Stimulated activated memory B cell treated with anti-CD40 and anti-IgM and Interleukin-4, amounts not matched to agents 10 μg/mL and 1 μg/mL and 100 μg/mL, for 72 hours (primary cell): ENCODE measurements at places on chromosomes 13 and 19.

- H3K4me3 ChIP-seq, result no peak overlapping the region
- H3K27me3 ChIP-seq, result peaks cover 10% of the 10 kb centered on the region
- no peak overlapping the region for H3K27ac ChIP-seq
- H3K4me1 ChIP-seq, result peaks cover 9% of the 10 kb centered on the region
- H3K36me3 ChIP-seq, result peaks cover 50% of the 10 kb centered on the region
These were observed 871 bp upstream of the CCER2 start for GRCh38 chr19:38912600-38913514.

DNA sequence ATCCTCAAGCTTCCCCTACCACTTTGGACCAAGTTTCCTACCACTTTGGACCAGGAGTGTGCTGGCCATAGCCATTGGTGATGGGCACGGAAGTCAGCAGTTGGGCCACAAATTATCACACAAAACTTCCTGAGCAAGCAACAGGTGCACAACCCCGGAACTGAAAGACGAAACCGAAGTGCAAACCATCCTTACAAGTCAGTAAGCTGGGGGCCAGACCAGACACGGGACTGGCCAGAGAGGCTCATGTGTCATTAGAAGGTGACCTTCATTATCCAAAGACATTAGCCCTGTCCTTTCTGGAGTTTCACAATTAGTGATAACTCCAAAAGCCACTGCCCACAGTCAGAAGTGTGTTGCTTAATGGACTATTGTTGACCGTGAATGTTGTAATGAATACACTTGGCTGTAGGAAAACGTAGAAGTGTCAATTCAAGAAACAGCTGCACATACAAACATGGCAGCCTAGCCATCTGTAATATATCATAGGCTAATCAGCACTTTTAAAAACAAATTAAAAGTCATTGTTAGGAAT, 244.1 kb upstream of the IRS2 start:
- H3K4me1 ChIP-seq, result no peaks in the 10 kb centered on the region
- no peaks in the 10 kb centered on the region for H3K27me3 ChIP-seq
- H3K36me3 ChIP-seq, result no peaks in the 10 kb centered on the region
- ATAC-seq, result no peak
- no peak overlapping the region for H3K4me3 ChIP-seq
- H3K27ac ChIP-seq, result no peak overlapping the region

DNA sequence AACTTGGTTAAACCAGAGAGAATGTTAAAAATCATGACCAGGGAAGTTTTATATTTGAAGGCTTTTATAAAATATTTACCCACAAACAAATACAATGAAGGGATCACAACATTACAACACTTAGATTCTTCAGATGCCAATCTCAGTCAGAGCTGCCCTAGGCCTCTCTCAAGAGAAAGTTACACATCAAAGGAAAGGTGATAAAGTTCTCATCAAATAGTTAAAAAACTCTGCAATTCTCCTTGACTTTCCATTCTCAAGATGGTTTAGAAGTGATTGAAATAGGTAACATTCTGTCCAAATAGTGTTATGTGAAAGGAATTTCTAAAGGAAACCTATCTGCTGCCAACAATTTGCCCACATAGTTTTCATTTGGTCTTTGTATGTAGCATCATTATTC, 1115.2 kb upstream of the MIR17HG start:
- H3K36me3 ChIP-seq, result no peaks in the 10 kb centered on the region
- no peaks in the 10 kb centered on the region for H3K27me3 ChIP-seq
- no peaks in the 10 kb centered on the region for H3K4me1 ChIP-seq
- no peak for ATAC-seq

GRCh38 chr13:104382951-104383350, 1316.7 kb upstream of the SLC10A2 start:
- ATAC-seq, result no peak
- H3K27me3 ChIP-seq, result no peaks in the 10 kb centered on the region
- no peak overlapping the region for H3K4me3 ChIP-seq
- H3K36me3 ChIP-seq, result no peaks in the 10 kb centered on the region
- H3K4me1 ChIP-seq, result no peaks in the 10 kb centered on the region
- H3K27ac ChIP-seq, result no peak overlapping the region

GRCh38 chr13:105466376-105466775, 1069.1 kb downstream of the EFNB2 start:
- ATAC-seq, result no peak
- no peaks in the 10 kb centered on the region for H3K27me3 ChIP-seq
- no peak overlapping the region for H3K27ac ChIP-seq
- no peaks in the 10 kb centered on the region for H3K4me1 ChIP-seq
- H3K4me3 ChIP-seq, result no peak overlapping the region
- no peaks in the 10 kb centered on the region for H3K36me3 ChIP-seq

DNA sequence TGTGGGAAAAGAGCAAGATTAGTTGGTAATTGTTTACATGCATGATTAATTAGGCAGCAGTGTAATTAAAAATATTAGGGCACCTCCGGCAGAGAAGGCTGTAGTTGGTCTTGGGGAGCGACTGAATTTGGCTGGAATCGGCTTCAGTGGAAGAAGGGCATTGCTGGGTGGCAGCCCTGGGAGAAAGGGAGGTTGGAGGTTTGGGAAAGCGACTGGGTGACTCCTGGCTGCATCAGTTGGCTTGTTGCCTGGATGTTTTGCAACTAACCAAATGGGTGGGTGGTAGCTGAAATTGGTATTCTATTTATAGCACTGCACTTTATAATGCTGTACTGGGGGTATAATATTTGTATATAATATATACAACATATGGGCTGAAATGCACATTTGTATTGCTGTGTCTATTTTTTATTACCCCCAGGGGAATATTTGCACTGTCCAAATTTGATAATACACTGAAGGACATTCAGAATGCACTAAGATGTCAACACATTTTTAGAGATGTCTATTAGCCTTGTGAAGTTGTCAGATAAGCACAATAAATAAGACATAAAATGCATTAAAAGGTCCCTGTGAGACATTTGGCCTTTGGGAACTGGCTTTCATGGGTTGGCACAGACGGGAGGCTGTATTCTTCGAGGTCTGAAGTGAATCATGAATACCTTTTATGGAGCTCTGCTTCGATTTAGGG, 1.7 kb downstream of the B3GLCT start:
- no peak for ATAC-seq
- H3K36me3 ChIP-seq, result no peaks in the 10 kb centered on the region
- H3K27ac ChIP-seq, result no peak overlapping the region
